WERI-Rb-1 (cell line): ENCODE measurements at places on chromosomes 12 and 14.

- DNase-seq = no peak
Measured at GRCh38 chr12:103915306-103915705, 14.9 kb upstream of the HSP90B1 start.

- DNase-seq = no peak
Measured at GRCh38 chr14:104819361-104819781, 18.5 kb downstream of the ZBTB42 start.

- no peak for DNase-seq
Measured at GRCh38 chr12:34219046-34219770, 196.9 kb downstream of the ALG10 start.

DNA sequence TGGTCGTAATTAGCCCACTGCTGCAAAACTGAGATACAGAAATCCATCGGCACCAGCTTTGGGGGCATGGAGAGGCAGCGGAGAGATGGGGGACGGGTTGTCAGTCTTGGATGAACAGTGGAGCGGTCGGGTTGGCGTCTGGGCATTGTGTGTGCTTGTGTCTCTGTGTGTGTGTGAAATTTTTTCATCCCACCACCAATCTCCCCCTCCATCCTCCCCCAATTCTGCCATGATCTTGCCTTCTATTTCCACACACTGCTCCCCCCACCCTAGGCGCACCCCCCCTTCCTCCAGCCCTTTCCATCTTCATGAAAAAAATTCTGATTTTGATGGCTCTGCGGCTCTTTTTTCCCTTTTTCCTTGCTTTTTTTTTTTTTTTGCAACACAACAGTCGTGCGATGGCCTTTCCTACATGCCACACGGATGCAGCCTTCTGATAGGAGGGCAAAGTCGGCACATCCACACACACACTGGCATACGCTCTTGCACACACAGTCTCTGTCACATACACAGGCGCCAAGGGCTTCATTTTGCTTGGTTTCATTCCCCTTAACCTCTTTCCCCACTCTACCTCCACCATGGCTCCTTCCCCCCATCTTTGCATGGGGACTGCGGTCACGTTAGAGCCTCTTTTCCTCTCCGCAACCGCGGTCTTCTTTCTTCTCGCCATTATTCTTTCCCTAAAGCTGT, 3.3 kb downstream of the NRXN3 start:
- DNase-seq = no peak

- DNase-seq = no peak
Measured at GRCh38 chr14:99658218-99658845, 13.4 kb downstream of the HHIPL1 start.
